EL (cell line): ENCODE measurements at places on chromosomes 2 and 18.

- DNase-seq: peak; percentile 66
These were observed 18.7 kb upstream of the ACVR1 start for GRCh38 chr2:157894694-157895435.

GRCh38 chr2:236935631-236936445, 149.9 kb upstream of the COPS8 start:
- DNase-seq: no peak

DNA sequence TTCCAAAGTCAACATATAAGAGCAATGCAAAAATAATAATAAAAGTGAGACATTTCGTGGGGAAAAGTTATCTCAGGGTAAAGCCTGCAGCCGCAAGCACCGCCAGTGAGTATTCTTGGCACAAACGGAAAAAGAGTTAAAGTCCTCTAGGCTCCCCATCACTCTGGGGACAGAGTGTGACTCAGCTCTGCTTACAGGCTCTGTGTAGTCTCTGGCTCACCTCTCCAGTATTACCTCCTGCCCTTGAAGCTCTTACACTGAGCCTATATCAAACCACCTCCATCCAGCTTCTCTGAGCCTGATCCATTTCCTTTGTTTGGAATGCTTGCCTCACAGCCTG, 55.5 kb downstream of the MTHFD2 start:
- DNase-seq: no peak

GRCh38 chr2:127014224-127014623, 92.7 kb downstream of the BIN1 start:
- no peak for DNase-seq

- no peak for DNase-seq
These were observed 1012.4 kb upstream of the GYPC start for GRCh38 chr2:125643585-125643984.

GRCh38 chr18:60880184-60880583, 453.0 kb upstream of the CDH20 start:
- DNase-seq: no peak

- DNase-seq: no peak
These were observed 1668.2 kb upstream of the SLC39A10 start for GRCh38 chr2:193988784-193989183.

DNA sequence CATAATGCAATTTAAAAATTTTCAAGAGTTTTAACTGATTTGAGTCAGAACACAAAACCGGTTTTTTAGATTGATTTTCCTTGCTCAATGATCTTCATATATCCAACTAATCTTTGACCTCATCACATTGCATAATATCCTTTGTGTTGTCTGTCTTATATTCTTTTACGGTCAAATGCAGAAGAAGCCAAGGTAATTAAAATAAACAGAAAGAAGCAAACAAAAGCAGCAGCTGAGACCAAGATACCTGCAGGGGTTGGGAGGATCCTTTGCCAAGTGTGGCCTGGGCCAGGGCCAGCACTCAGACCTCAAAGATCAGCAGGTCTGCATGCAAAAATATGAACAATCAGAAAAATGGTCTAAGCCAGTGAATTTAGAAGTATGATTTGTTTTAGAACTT, 428.9 kb upstream of the NETO1 start:
- DNase-seq: no peak

DNA sequence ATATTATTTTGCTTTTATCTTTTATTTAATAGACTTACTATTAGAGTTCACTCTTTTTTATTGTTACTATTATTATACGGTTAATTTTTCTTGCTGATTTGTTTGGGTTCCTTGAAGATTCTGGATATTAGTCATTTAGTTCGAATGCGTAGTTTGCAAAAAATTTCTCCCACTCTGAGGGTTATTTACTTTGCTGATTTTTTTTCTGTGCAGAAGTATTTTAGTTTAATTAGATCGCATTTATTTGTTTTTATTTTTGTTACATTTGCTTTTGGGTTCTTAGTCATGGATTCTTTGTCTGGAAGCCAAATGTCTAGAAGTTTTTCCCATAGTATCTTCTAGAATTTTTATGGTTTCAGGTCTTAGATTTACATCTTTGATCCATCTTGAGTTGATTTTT, 585.2 kb downstream of the CPS1 start:
- DNase-seq: peak; percentile 2

- peak; percentile 44 for DNase-seq
These were observed 139.7 kb downstream of the HRH4 start for GRCh38 chr18:24600076-24600654.

- no peak for DNase-seq
These were observed 1.5 kb downstream of the SMYD1 start for GRCh38 chr2:88069117-88069516.

GRCh38 chr2:61770746-61771145, 83.1 kb downstream of the FAM161A start:
- peak; percentile 21 for DNase-seq

GRCh38 chr2:140472676-140473075, 1658.1 kb downstream of the LRP1B start:
- DNase-seq: no peak

DNA sequence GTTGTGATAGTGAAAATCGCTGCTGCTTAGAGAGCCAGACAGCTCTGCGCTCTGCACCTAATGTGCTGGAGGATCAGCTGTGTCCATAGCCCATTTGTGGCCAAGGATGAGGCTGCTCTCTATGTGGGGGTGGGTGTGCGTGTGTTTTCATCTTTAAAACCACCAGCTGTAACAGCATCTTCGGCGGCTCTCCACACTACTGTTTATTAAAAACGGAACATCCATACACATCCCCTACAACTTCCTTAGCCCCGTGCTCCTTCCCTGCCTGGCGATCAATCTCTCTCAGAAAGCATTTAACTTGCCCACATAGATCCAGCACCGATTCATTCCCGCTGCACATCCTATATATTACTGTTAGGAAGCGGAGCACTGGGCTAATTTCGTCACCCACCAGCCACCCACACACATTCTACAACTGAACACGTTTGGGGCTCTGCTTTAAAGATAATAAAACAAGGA, 1.6 kb downstream of the CELF4 start:
- DNase-seq: no peak

DNA sequence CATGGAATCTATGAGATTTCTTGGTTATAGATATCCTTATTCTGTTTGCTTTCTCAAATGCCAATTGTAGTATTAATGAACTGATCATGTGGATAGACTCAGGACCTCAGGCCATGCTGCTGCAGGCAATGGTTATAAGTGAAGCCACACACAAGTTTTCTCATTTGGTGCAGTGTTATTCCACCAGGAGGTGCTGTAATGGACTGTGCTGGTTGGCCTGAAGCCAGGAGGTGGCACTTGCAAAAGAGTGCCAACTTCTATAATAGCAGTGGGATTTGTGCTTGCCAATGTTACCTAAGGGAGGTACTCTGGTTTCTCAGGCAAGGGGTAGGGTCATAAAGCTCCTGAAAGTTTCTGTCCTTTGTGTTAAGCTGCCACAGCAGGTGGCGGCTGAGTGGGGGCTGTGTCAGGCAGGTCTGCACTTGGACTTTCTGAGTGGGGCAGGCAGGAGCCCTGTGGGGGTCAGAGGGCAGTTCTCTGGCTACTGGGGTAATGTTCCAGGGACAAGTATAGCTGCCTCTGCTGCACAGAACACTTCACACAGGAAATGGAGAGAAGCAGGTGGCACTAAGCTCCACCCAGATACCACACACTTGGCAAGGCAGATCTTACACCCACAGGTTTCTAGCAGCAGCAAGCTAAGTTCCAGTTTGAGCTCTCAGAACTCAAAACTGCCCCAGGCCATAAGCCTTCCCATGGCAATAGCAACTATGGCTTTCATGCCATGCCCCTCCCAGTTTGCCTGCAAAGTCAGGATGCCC, 352.6 kb upstream of the CWC22 start:
- peak; percentile 14 for DNase-seq

GRCh38 chr2:232886632-232887031, 16.6 kb downstream of the SNORC start:
- DNase-seq: no peak

DNA sequence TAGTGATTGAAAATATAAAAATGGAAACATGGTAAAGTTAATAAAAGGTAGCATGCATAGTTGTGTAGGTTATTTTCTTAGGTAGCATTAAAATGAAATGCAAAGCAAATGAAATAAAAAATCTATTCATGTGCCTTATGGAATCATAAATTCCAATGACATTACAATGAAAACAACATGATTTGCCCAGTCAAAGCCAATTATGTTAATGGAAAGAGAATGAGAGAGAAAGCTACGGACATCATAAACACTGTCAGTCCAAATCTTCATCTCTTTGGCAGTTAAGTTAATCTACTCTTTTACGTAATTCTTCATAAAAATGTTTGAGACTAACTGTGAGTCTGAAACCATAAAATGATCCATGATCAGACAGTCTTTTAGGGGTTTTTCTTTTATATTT, 636.7 kb upstream of the SYT4 start:
- DNase-seq: no peak

DNA sequence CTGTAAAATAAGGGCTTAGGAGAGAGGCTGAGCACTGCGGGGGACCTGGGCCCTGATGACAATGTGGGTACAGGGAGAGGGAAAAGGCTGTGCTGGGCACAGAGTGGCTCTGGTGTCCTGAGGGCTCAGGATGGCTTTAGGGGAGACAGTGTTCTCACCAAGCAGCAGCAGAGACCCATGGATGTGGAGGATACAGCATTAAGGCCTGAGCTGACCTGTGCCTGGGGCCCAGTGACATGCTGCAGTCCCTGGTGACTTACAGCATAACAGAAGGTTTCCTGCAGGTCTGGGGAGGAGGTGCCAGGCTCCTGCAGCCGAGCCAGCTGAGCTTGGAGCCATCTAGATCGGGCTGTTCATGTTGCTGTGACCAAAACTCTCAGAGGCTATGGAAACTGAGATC, 191.3 kb upstream of the SMAD2 start:
- no peak for DNase-seq

DNA sequence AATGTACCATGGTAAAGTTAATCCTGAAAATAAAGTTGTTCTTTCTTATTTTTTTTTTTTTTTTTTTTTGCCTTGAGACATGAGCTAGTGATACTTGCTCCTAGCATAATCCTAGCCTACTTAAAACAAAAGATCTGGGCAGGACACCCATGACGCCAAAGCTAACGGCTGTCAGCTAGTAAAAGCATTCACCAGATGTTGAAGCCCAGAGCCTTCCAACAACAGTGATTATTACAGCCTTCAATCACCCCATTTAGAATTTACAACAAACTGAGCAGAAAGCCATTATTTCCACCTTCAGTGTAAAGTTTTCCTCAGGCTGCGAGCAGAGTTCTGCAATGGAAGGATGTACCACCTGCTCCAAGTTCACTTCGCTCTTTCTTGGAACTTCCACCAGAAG, 259.5 kb downstream of the SP3 start:
- no peak for DNase-seq

DNA sequence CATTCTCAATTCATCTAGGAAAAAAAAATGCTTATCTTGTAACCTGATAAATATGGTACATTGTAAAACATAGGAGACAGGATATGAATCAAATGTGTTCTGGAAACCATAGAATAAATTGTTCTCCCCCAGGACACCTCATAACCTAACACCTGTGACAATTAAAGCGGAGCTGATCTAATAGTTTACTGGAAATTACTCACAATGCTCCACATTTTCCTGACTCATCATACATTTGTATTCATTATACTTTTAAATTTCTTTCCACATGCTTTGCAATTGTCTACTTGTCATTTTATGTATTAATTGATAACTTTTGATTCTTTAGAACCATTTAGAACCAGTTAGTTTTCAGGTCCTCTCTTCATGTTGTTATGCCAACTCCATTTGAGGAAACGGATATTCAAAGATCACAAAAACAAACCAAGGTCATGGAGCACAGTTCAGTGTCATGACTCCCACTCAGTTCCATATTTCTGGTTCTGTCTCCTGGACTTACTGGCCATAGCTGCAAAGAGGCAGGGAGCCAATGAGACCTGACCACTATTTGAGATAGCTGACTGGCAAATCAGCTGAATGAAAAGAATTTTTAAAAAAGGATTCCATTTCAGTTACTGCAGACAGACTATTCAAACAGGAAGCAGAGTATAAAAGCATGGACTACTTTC, 128.5 kb downstream of the CALCRL start:
- DNase-seq: no peak

GRCh38 chr18:62566199-62566598, 43.4 kb downstream of the ZCCHC2 start:
- DNase-seq: peak; percentile 8

DNA sequence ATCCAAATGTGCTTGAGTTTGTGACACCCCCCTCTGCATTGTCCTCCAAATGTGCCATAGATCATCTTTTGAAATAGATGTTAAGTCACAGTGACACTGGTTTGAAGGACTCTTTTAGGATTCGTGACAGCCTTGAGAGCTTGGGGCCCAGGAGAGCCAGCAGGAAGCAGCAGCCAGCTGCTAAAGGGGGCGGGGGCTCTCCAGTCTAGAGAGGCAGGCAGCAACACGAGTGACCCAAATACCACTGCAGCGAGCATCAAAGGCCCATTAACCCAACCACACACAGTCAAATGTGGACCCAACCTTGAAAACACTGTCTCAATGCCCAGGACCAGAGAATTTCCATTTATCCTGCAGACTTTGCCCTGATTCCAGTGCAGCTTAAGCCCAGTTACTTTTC, 75.6 kb downstream of the ZBTB7C start:
- no peak for DNase-seq

GRCh38 chr2:120758181-120759144, 22.8 kb downstream of the GLI2 start:
- DNase-seq: peak; percentile 51

DNA sequence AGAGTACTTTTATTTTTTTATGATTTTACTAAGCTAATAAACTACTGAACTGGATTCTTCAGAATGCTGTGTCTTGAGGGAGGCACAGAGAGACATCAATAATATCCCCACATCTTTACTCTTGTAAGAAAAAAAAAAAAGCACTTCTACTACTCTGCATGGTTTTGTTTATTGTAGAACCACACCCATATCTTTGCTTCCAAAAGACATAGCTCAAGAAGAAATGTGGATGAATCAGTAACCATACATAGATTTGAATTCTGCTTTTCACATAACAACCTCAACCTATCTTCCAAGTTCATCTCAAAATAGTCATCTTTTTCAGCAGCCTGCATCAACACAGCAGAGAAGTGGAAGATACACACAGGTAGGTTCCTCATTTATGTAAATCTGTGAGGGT, 12.2 kb upstream of the COL5A2 start:
- no peak for DNase-seq

GRCh38 chr2:47905386-47906156, 727 bp downstream of the FBXO11 start:
- peak; percentile 41 for DNase-seq

- DNase-seq: no peak
These were observed 16.3 kb downstream of the DYSF start for GRCh38 chr2:71469403-71470398.

- no peak for DNase-seq
These were observed 11.8 kb downstream of the MMADHC start for GRCh38 chr2:149575752-149576151.

DNA sequence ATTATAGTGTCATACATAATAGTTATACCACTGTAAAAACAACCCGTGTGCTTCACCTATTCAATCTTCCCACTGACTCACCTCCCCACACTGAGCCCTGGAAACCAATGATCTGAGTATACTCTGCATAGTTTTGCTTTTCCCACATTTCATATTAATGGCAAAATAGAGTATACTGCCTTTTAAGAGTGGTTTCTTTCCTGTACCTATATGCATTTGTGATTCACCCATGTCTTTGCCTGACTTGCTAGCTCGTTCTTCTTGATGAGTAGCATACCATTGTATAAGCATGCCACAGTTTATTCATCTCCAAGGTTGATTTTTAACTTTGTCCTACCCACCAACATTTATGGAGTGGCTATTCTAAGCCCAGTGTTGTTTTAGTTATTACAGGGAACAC, 686.4 kb downstream of the PLCL1 start:
- no peak for DNase-seq

GRCh38 chr2:231378026-231378722, 17.3 kb upstream of the B3GNT7 start:
- DNase-seq: no peak

GRCh38 chr2:217820091-217820819, 182.5 kb downstream of the TNS1 start:
- no peak for DNase-seq
